ENCODE measurements at places on chromosomes 6 and 20.

DNA sequence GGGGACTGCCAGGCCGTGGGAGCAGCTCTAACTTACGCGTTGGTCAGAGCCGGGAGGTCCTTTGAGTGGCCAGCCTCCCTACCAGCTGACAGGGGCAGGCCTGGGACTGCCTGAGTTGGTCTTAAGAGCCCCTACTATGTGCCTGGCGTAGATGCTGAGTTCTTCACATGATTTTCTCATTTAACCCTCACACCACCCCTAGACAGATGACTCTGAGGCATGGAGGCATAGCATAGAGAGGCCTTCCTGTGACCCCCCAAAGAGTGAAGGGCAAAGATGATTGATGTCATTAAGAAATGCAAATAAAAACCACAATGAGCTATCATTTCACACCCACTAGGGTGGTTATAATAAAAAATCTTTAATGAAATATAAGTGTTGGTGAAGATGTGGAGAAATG lies 36.8 kb downstream of the MRPL14 start:
- no peak for DNase-seq

- no peak for DNase-seq
Observed at GRCh38 chr20:56872620-56873458, 243.7 kb downstream of the TFAP2C start.

DNA sequence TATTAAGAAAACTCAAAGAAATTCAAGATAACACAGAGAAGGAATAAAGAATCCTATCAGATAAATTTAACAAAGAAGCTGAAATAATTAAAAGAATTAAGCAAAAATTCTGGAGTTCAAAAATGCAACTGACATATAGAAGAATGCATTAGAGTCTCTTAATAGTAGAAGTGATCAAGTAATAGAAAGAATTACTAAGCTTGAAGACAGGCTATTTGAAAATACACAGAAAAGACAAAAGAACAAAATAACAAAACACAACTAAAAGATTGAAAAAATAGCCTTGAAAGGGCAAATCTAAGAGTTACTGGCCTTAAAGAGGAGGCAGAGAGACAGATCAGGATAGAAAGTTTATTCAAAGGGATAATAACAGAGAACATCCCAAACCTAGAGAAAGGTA lies 12.1 kb downstream of the SNX14 start:
- DNase-seq, result no peak

DNA sequence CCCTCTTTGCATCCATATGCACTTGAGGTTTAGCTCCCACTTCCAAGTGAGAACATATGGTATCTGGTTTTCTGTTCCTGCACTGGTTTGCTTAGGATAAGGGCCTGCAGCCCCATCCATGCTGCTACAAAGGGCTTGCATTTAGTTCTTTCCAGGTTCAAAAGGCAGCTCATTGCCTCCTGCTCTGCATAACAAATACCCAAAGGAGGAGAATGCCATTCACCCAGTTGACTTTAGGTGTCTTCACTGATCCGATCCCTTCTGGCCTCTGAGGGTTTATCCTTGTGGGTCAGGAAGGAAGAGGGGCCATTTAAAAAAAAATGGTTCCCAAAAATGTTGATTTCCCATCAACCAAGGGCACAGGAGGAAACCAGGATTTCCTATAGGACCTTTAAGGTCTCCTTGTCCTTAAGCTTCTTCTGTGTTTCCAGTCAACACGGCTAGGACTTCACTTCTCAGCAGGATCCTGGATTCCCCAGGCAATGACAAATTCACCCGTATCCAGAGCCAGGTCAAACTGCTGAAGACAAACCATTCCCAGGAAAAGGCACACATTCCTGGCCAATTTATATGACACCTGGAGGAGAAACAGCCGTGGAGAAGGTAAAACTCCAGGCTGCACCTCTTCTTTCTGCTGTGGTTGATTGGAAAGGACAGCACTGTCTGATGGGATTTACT lies 447.7 kb upstream of the CDH4 start:
- no peak for DNase-seq

GRCh38 chr20:46805836-46806235 lies 88.8 kb upstream of the EYA2 start:
- no peak for DNase-seq
